C1 segment of cervical spinal cord (tissue), 14 donors: ENCODE measurements at places on chromosomes 5 and 9.

DNA sequence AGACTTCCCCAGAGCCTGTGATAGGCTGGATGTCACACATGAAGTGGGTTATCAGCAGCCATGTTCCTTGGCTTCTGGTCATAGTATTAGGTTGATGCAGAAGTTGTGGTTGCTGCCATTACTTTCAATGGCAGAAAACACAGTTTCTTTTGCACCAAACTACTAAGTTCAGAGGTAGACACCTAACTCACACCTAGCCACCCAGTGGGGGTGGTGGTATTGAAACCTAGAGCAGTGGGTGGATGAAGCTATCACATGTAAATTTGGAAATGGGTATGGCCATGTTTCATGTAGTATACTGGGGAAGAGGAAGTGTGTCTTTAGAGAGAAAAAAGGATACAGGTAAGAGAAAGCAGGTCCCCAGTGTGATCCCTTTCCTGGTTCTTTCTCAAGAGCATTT, 347.9 kb upstream of the SEMA6A start:
- DNase-seq = no peak

- DNase-seq = no peak
These were observed 11.1 kb upstream of the AQP3 start for GRCh38 chr9:33458444-33458843.

DNA sequence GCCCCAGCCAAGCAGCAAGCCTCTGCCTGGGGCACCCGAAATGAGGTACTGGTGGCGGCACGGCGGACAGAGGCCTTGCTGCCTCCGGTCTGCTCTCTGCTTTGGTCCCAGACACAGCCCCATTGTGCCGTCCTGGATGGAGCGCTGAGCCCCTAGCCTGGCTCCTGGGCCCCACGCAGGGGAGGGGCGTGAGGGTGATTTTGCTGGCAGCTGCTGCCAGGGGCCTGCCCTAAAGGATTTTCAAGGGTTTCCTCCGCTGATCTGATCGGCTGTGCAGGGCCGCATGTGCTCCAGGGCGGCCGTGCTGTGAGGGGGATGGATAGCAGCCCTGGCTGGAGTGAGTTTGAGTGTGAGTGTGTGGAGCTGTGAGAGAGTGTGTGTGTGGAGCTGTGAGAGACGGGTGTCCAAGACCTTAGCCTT, 1.3 kb downstream of the GPSM1 start:
- peak; percentile 32 for DNase-seq

GRCh38 chr5:163760498-163760897, 255.1 kb downstream of the MAT2B start:
- no peak for DNase-seq

- no peak for DNase-seq
These were observed 24.9 kb downstream of the NEK6 start for GRCh38 chr9:124282442-124283227.

GRCh38 chr5:173919443-173919842, 31.3 kb downstream of the CPEB4 start:
- DNase-seq = no peak

GRCh38 chr5:82298668-82299067, 20.5 kb upstream of the RPS23 start:
- no peak for DNase-seq
